ENCODE measurements at places on chromosomes 7 and 10.

DNA sequence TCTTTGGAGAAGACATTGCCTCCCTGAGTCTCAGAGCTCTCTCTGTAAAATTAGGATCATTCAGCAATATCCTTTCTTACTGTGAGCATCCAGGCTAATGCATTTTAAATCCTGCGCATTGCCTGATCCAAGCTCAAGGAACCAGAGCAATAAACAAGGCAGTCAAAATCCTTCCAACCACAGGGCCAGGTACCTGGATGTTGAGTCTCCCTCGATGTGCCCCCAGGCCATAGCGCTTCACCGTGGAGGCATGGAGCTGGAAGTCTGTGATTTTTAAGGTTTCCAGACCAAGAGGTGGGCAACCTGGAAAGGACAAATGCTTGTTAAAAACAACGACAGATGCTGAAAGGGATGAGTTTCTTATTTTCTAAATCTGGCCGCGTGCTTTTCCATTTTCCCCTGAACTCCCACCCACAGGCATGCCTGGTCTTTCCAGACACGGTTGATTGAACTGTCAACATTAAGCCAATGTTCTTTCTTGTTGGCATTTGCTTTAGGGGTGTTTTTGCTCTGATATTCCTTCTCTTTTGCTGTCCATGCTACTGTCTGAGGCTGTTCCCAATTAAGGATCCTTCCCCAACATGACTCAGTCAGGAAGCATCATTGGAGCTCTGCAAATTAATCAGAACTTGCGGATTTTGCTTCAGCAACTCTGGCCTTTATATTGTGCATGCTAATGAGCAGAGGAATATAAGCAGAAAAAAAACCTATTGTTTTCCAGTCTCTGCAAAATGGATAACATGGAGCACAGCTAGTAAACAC, 29.0 kb downstream of the CPXM2 start:
- DNase-seq = peak; percentile 7

DNA sequence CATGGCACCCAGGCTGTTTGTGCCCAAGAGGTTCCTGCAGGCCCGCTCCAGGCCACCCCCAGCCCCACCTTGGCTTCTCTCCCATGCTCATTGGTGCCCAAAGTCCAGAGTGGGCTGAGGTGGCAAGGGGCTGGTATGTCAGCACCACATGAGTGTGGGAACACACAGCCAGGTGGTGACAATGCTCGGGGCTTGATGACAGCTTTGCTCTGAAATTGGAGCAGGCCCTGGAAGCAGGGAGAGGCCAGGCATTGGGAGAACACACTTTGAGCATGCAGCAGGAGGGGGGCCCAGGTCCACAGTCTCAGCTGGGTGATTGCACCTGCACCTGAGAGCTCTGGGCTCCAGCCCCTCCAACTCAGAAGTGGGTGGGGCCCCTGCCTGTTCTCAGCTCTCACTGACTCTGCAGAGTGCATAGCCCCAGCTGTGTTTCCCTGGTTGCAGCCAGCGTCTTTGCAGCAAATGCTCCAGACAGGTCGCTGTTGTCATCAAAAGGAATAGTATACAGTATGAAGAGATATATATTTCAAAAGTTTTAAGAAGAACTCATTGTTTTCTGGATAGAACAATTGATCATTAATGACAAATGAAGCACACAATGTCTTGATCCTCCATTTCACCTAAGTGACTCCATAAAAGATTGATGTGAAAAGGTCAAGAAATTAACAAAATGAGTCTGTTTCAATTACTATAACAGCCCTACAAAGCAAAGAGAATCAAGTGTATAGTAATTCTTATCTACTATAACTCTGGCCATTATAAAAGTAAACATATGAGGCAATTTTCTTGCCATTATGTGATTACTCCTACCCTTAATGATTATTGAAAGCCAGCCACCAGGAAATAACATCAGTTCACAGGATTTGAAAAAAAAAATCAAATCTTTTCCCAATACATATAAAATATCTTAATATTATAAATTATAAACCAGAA, 848.1 kb downstream of the PCDH15 start:
- no peak for DNase-seq

- peak; percentile 67 for DNase-seq
Measured at GRCh38 chr10:4982764-4983226, 19.6 kb downstream of the AKR1C1 start.

- DNase-seq = peak; percentile 27
Measured at GRCh38 chr10:69684020-69684980, 54.3 kb downstream of the FAM241B start.

- no peak for DNase-seq
Measured at GRCh38 chr7:49125246-49125645, 200.9 kb downstream of the CDC14C start.

DNA sequence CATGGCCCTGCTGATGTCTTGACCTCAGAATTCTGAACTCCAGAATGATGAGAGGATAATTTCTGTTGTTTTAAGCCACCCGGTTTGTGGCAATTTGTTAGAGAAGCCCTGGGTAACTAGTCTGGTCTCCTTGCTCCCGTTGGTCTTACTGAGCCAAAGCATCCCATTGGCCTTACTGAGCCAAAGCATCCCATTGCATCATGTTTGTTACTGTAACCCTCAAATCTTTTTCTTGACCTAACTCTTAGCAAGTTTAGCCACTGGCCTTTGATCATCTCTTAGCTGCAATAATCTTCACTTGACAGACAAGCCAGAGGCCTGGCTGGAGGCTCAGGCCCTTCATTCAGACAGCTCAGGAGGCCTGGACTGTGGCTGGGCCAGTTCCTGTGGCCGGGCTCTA, 21.8 kb downstream of the TBXAS1 start:
- DNase-seq = no peak

- DNase-seq = no peak
Measured at GRCh38 chr10:61100887-61101286, 156.9 kb upstream of the RHOBTB1 start.

- peak; percentile 12 for DNase-seq
Measured at GRCh38 chr10:12350167-12350872, 973 bp downstream of the CAMK1D start.

- DNase-seq = no peak
Measured at GRCh38 chr7:91031757-91032156, 232.5 kb upstream of the FZD1 start.

GRCh38 chr7:105156731-105157130, 142.7 kb downstream of the KMT2E start:
- no peak for DNase-seq

DNA sequence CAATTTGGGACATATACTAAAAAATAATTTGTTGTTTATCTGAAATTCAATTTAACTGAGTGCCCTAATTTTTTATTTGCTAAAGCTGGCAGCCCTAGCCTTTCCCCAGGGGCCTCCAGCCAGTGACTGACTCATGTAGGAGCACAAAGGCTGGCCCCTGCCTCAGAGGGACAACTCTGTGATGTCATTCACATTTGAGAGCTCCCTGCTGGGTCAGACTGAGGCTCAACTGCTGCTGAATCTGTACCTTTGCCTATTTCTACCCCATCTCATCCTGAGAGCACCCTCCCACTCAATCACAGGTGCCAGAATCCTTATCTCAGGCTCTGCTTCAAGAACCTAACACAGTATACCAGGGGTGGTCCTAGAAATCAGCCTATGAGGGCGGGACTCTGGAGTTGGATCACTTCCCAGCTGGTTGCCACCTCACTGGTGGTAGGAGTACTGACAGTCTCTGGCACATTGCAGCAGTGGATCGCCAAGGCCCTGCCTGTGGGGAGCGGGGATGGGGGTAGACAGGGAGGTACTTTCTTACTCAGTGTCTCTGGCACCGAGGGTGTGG, 11.6 kb downstream of the GCK start:
- peak; percentile 32 for DNase-seq
